ENCODE measurements at places on chromosomes 7 and 10.

GRCh38 chr10:24597426-24597825 is 126.3 kb downstream of the ARHGAP21 start:
- DNase-seq, result no peak

DNA sequence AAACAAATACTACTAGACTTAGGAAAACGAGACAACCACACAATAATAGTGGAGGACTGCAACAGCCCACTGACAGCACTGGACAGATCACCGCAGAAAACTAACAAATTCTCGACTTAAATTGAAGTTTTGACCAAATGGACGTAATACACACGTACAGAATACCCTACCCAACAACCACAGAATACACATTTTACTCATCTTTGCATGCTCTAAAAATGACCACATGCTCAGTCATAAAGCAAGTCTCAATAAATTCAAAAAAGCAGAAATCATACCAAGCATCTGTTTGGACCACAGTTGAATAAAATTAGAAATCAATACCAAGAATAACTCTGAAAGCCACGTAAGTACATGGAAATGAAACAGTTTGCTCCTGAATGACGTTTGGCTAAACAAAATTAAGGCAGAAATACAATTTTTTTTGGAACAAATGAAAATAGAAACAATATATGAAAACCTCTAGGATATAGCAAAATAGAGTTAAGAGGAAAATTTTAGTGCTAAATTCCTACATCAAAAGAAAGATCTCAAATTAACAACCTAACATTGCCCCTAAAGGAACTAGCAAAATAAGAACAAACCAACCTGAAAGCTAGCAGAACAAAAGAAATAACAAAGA is 30.6 kb downstream of the MAPK8 start:
- DNase-seq, result no peak

DNA sequence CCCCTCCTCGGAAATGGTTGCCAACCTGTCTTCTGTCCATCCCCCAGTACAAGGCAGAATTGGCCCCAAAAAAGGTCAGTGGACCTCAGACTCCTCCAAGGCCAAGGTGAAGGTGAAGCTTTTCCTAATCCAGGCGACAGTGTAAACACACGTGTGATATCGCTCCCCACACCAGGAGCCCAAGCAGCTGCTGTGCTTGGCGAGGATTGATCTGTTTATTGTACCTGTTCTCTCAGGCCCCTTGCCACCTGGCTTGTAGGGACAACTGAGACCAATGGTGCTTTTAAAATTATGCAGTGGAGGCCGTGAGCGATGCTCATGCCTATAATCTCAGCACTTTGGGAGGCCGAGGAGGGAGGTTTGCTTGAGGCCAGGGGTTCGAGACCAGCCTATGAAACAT is 66.1 kb upstream of the GTF2IRD1 start:
- no peak for DNase-seq

GRCh38 chr7:37988721-37989650 is 68.5 kb downstream of the EPDR1 start:
- DNase-seq, result no peak

DNA sequence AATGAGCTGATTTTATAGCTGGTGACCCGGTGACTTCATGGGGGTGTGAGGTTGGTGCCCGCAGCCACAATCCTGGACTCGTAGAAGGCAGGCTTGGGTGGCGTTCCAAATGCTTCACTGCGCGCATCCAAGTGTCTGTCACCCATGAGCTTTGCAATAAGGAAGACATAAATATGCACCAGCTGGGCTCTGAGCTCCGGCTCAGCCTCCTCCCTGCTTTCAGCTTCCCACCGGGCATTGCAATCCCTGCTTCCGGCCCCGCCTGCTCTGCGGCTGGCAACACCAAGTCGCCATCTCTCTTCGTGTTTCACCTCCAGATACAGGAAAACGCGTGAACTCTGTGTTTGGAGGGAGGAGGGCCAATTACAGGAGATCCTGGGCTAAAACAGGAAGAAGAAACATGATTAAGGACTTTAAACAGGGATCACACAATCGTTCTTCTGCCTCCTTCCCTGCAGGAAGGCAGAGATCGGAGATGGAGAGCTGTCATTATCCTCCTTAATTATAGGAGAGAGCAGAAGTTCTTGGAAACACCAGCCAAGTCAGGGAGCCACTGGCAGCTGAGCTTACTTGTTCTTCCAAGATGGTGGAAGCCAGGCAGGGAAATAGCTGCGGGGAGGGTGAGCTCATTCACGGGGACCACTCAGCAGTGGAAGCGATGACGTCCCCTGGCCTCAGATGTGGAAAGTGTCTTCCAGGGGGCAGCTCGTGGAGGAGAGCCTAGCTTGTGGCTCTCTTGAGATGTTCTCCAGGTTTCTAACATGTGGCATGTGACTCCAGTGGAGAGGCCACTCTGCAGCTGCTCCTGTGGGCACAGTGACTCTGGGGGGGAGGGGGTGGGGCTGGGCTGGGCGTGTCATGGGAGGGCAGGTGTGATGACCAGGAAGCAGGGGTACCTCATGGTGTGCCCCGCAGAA is 134.9 kb downstream of the CAMK1D start:
- no peak for DNase-seq

DNA sequence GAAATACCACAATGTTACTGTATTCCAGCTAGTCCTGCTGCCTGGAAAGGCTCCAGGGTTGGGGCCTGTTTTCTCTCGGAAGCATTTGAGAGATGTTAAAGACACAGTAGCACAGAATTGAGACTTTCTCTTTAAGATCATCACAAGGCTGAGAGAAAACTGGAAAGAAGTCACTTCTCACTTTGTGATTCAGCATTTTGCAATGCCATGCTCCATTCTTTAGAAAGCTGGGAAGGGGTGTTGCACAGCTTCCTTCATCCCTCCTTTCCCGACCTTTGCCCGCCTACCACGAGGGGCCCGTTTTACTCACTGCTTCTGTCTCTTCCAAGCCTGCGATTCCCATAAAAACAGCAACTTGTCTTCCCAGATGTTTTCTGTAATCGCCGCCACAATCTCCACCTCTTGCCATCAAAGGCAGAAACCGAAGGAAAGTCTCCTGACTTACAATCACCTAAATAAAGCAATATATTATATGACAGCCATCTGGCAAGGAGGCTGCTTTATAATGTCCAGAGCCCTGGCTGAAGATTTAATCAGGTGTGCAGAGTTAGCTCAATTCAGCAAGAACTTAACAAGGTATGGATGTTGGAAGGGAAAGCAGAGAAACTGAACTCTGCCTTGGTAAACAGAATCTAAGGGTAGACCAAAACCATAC is 18.9 kb downstream of the NOD1 start:
- DNase-seq, result no peak

GRCh38 chr10:47456079-47456785 is 27.7 kb downstream of the ANXA8 start:
- no peak for DNase-seq

- DNase-seq, result no peak
Observed at GRCh38 chr10:119367841-119368549, 160.6 kb downstream of the GRK5 start.

- DNase-seq, result no peak
Observed at GRCh38 chr7:142595816-142596516, 153.3 kb upstream of the PRSS1 start.

DNA sequence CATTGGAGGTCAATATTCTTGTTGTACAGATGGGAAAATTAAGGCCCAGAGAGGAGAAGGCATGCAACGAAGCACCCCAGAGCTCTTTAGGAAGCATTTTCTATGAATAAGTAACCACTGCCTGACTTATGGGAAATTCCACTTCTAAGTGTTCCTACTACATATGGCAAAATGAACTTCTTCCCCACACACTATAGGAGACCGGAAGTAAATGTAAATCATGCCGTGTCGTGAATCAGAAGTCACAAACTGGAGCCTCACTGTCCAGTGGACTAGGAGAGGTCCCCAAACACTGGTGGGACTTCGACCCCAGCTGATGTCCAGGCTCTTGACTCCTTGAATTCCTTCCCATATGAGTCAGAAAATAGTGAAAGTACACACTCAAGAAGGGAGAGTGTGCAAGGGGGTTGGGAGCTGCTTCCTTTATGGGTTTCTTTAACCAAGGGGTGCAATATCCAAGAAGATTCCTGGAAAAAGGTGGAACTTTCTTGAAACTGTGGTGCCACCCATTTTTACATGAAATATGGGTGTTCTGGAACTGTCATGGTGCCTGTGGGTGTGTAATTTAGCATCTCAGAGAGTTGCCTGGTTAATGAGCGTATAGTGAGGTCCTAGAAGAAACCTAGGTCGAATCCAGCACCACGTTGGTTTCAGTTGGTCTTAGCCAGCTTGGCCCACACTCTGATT is 6.7 kb downstream of the RASSF4 start:
- no peak for DNase-seq

DNA sequence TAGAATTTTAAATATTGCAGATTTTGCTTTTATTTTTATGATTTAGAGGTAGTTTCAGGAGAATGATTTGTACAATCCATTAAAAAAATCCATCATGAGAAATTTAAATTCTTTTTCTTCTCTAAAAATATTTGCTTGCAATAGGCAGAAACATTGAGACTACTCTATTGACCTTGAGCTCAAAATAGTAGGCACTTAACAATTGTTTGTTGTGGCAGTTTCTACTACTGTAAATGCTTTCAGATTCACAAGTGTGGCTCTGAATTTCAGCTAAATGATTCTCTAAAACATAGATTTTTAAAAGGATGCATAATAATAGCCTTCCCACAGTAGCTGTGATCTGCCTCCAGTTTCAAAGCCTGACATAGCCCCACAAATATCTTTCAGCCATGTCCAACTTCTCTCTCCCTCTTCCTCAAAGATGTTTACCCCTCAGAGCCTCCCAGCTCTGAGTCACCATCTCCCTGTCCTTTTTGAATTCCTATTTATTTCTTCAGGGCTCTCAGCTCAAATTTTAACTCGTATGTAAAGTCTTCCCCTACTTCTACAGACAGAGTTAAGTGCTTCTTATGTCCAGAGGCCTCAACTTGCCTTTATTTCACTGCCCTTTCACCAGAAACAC is 160.5 kb downstream of the AOAH start:
- no peak for DNase-seq

- no peak for DNase-seq
Observed at GRCh38 chr7:29185613-29186012, 9.0 kb upstream of the CHN2 start.

- no peak for DNase-seq
Observed at GRCh38 chr10:45809837-45810236, 37.5 kb downstream of the AGAP4 start.

GRCh38 chr7:110253093-110253492 is 837.8 kb upstream of the LRRN3 start:
- DNase-seq, result no peak

DNA sequence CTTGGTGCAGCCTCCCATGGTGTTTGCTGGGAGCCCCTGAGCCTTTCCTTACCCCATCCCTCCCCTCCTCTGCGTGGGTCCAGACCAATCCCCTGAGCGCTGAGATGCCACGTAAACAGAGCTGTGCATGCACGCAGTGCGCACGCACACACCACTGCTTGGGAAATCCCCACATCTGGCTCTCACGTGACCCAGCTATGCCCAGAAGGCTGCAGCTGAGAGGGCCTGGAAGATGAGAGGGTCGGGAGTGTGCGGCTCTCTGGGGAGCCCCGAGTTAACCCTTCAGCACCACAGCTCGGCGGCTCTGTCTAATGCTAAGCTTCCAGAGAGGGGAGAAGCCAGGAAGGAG is 177.2 kb downstream of the SH3PXD2A start:
- peak; percentile 93 for DNase-seq

DNA sequence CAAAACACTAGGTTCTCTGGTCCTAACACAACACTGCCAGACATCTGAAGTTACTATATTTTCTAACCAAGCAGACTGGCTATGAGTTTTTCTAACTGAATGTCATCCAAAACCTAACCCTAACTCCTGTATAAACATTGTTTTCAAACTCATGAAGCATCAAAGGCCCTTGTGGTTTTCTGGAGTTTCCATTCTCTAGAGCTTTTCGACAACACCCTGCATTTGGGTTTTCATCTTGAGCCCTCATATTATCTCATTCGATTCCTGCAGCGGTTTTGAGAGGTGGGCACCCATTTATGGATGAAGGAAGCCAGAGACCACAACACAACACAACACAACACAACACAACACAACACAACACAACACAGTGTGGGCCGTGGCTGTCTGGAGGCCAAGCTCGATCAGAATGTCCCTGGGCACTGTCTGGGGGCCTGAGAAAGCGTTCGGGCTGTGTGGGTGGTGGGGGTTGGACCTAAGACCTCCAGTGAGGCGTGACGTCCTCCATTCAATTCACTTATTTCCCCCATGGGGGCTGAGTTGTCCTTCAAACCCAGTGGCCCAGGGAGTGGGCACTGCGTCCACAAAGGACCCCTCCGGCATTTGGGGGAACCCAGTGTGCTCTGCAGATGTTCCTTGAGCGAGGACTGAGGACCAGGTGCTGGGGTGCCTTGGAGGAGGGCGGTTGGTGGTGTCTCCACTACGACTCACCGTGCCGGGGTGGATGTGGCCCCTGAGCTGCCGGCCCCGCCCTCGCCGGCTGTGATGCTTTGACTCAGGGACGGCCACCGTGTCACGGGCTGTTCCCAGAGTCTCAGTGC is 490.4 kb downstream of the DNAJB6 start:
- peak; percentile 3 for DNase-seq

DNA sequence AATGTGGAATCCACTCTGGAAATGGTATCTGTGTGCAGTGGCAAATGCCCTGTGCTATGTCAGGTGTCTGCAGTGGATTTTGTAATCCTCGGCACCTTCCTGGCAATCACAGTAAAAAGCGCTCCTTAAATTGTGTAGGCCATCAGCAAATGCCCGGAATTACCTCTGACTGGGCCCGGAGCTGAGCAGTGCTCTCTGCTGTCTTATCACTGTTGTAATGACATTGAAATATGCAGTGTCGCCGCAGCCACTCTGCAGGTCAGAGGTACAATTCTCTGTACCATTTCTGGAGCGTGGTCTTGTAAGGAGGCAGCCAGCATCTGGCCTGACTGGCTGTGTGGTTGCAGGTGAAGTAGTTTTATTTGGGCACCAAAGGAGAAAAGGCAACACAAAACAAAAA is 416.4 kb upstream of the MKI67 start:
- no peak for DNase-seq

- no peak for DNase-seq
Observed at GRCh38 chr7:32319012-32319382, 171.2 kb downstream of the LSM5 start.

DNA sequence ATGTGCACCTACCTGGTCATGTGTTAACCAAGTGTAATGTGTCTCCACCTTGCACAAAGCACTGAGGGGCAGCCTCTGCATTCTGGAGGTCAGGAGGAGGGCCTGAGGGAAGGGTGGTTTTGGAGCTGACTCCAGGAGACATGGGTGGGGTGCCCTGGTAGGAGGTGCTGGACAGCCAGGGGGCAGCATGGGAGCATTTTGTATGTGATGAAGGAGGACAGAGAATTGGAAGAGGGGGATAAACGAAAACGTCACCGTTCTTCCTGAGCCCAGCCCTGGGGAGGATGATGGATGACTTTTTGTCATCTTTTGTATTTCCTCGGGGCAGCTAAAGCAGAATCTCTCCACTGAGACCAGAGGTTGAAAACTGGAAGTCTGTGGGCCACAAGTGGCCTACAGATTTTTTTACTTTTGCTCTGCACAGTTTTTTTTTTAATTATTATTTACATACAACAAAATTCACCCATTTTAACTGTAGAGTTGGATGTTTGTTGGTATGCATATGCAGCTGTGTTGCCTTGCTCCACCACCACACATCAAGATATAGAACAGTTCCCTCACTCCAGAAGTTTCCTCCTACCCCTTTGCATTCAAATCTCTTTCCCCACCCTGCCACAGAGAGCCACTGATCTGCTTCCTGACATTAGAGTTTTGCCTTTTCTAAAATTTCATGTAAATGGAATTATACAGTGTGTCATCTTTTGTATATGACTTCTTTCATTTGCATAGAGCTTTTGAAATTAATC is 242.5 kb downstream of the VTI1A start:
- no peak for DNase-seq

GRCh38 chr7:46775020-46775419 is 806.9 kb downstream of the TNS3 start:
- DNase-seq, result no peak

Measured in CD4-positive, alpha-beta T cell treated with Interleukin-4 for 1 hour (primary cell).